SK-N-MC (cell line): ENCODE measurements at places on chromosomes 2 and 18.

DNA sequence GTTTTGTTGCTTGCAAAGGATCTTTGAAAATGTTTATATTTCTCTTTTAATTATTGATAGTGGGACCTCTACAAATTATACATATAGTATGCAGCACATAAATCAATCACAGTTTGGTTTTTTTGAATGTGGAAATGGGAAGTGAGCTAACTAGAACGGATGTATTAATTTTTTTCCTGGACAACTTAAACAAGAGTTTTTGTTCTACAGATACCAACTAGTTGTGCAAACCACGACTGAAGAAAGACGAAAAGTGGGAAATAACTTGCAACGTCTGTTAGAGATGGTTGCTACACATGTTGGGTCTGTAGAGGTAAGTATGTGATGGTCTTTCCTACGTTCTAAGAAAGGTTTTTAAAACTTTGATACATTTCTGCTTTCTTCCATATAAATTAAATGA lies 39.2 kb downstream of the NDC80 start:
- DNase-seq = no peak

GRCh38 chr18:46478796-46479195 lies 178.2 kb downstream of the LOXHD1 start:
- DNase-seq = no peak

DNA sequence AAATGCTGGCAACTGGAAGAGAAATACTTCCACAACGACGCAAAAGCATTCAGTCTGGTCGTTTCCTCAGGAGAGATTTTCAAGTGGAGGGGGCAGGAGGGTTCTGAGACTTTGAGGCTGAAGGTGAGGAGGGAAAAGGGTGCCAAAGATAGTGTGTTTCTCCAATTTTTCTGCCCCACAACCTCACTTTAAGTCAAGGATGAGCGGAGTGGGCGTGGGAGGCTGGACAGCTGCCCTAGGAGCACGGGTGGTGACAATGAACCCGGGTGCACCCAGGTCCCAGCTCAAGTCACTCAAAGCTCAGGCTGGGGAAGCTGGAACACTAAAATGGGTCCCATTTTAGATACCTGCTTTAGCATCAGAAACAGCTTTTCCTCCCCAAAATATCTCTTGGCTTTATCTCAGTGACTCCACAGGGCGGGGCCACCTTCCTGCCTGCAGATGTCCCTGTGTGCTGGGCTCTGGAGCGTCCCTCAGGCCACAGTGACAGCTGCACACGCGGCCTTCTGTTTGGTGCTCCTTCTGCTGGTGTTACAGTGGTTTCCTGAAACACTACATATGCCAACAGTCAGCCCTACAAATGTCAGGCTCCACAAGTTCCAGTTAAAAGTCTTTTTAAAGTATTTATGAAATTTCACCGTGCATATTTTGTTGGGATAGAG lies 1.4 kb upstream of the MBP start:
- DNase-seq = no peak

GRCh38 chr2:159381574-159381973 lies 95.1 kb upstream of the WDSUB1 start:
- DNase-seq = peak; percentile 58
